ENCODE measurements at places on chromosomes 3 and 15.

- DNase-seq, result no peak
Observed at GRCh38 chr3:120433662-120434331, 17.0 kb downstream of the FSTL1 start.

GRCh38 chr3:86427343-86427742, 563.6 kb downstream of the VGLL3 start:
- DNase-seq, result no peak

DNA sequence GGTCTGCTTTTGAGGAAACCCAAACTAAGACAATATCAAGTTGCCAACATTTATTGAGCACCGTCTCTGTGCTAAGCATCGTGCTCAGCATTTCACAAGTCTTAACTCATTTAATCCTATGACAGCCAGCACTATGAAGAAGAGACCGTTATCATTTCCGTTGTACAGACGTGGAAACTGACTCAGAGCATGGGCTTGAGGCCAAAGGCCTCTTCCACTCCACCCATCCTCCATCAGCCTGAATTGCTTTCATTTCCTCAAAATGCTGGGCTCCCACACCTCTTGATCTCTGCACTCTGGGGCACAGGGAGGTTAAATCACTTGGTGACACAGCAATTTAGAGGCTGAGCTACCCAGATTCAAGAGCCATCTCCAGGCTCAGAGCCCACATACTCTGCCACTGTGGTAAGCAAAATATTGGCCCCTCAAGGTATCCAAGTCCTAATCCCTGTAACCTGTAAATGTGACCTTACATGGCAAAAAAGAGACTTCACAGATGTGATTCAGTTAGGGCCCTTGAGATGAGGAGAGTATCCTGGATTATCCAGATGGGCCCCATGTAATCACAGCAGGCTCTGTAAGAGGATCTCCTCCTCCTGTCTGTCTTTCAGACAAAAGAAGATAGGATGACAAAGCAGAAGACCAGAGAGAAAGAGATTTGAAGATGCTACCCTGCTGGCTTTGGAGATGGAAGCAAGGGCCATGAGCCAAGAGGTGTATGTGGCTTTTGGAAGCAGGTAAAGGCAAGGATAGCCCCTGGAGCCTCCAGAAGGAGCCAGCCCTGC, 24.3 kb upstream of the FLNB start:
- no peak for DNase-seq

GRCh38 chr3:71376911-71377310, 206.6 kb downstream of the FOXP1 start:
- DNase-seq, result no peak

DNA sequence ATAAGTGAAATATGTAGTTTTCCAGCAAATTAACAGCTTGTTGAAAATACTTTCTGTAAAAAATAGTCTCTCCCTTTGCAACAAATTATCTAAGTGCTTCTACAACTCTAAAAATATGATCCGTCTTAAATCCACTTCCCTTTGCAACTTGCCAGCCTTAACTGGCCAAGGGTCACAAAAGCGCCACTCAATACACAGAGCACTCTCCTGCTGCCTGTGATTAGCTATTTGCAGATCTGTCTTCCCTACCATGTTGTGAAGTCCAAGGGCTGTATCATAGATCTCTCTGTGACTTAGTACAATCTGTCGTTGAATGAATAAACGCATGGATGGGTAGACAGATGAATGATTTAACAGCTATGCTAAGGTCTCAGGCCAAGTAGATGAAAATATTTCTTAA, 76.2 kb downstream of the ITGB5 start:
- DNase-seq, result no peak
